ENCODE measurements at places on chromosomes 4 and X.

DNA sequence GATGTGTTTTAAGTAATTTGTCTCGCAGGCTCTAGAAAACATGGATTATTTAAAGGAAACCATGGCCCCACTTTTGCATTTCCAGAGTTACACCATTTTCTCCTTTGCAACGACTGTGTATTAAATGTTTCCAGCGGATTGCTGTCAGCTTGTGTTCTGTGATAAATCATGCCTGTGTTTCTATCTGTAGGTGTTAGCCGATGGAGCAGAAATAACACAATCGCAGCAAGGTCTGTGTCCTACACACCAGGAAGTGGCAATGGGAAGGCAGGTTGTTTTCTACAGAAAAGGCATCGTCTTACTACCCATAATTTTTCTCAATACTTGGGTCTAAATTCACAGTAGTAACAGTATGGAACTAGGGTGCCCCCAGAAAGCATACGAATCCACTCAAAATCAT lies 590.1 kb downstream of the NLGN4X start:
- no peak for DNase-seq

DNA sequence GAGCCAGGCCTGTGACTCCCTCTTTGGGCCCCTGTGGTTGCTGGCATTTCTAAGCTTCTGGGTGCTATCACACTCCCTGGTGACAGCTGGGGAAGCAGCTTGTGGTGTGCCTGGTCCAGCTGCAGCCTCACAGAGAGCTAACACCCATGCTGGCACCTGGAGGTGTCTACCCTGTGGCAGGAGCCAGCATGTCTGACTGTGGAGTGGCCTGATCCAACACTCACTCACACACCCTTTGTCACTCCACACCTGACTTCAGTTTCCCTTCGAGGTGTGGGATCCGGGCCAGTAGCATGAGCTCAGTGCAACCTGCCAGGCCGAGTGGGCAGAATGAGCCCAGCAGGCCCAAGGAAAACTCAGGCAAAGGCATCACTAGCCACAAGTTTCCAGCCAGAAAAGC lies 67.5 kb downstream of the TECRL start:
- DNase-seq: no peak

GRCh38 chr4:125550769-125551168 lies 236.0 kb downstream of the FAT4 start:
- no peak for DNase-seq

- no peak for DNase-seq
Measured at GRCh38 chrX:55787727-55788126, 70.2 kb downstream of the RRAGB start.

GRCh38 chrX:137166591-137166990 lies 132.8 kb upstream of the GPR101 start:
- DNase-seq: no peak

GRCh38 chr4:149835280-149835679 lies 19.6 kb upstream of the IQCM start:
- DNase-seq: no peak
